ENCODE measurements at places on chromosomes 3 and 15. TPM values are rescaled to one million over a fixed set of nuclear protein-coding genes. Genes with fewer than 3 reads are reported as not detected.

Gene SEMA3G
- total RNA-seq, result 6.4 TPM

Gene ACOX2
- total RNA-seq, result 1.8 TPM

Gene MAP3K13
- total RNA-seq, result 17.3 TPM

Gene SHC4
- total RNA-seq, result 0.18 TPM

Gene BCL6
- 10.4 TPM for total RNA-seq

Gene EIF5A2
- total RNA-seq, result 11.7 TPM

Gene AMT
- total RNA-seq, result 0.53 TPM

Gene EPHA6
- not detected for total RNA-seq

Gene CAND2
- total RNA-seq, result 3.3 TPM

Gene PTH1R
- 0.40 TPM for total RNA-seq

Gene GABRB3
- 0.07 TPM for total RNA-seq

Gene CASR
- not detected for total RNA-seq

Gene ADAMTS17
- total RNA-seq, result 0.13 TPM

Gene DPPA4
- total RNA-seq, result not detected

Gene XYLB
- 3.7 TPM for total RNA-seq

Gene IMPG2
- 0.33 TPM for total RNA-seq

Gene SI
- not detected for total RNA-seq

Gene CHDH
- total RNA-seq, result 0.25 TPM

Gene PLA2G4F
- not detected for total RNA-seq

Gene NMNAT3
- total RNA-seq, result 0.86 TPM

Gene CTXN2
- under 0.01 TPM for total RNA-seq

Gene PLS1
- total RNA-seq, result 3.4 TPM

Gene LCTL
- total RNA-seq, result not detected

Gene MELTF
- total RNA-seq, result 5.0 TPM

Gene ATP8B4
- not detected for total RNA-seq

Gene ARHGAP11A
- 35.9 TPM for total RNA-seq

Gene RPL32
- total RNA-seq, result 2,003 TPM

Gene MESP1
- 0.46 TPM for total RNA-seq

Gene ELL3
- 2.8 TPM for total RNA-seq

Gene SLC12A8
- total RNA-seq, result 0.20 TPM

Gene CHRD
- 0.20 TPM for total RNA-seq

Gene GPR62
- 0.07 TPM for total RNA-seq
